A549 treated with Hydrocortisone at 1 μM for 4 hours (cell line): ENCODE measurements at places on chromosomes 2 and 18. TPM values are rescaled to one million over a fixed set of nuclear protein-coding genes. Genes with fewer than 3 reads are reported as not detected.

ABCB11 gene
- 0.02 to 0.13 TPM (median 0.03 TPM) in 5 replicates for total RNA-seq

INO80B gene
- 44.8 to 56.4 TPM (median 51.5 TPM) in 5 replicates for total RNA-seq

ACOXL gene
- not detected in 5 replicates for total RNA-seq

CYTIP gene
- total RNA-seq = 0.09 to 0.22 TPM (median 0.20 TPM) in 3 of 5 replicates, not detected in the others

OR6B2 gene
- not detected in 5 replicates for total RNA-seq

MRPL44 gene
- 46.4 to 49.6 TPM (median 47.6 TPM) in 5 replicates for total RNA-seq

GRHL1 gene
- 0.72 to 1.2 TPM (median 0.84 TPM) in 5 replicates for total RNA-seq

TNFRSF11A gene
- 5.7 to 8.2 TPM (median 6.8 TPM) in 5 replicates for total RNA-seq

LOXHD1 gene
- not detected in 5 replicates for total RNA-seq

SDC1 gene
- total RNA-seq = 165 to 194 TPM (median 181 TPM) in 5 replicates
